ENCODE measurements at places on chromosomes 11 and 22.

DNA sequence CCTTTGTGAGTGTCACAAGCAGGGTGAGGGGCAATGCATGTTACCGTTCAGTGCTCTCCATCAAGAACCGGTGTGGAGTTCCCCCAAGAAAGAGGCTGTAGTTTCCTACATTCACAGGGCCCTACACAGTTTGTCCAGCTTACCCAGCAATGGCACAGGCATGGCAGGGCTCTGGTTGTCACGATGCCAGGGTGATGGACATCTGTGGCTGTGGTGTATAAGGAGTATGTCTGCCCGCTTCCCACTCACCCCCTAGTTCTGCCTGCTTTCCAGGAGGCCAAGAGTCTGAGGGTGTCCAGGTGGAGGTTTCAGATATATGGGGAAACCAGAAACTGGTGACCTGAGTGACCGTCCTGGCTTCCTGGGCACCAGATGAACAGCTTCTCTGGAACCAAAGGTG is 116.1 kb downstream of the PKNOX2 start:
- no peak for DNase-seq

- DNase-seq, result no peak
These were observed 2.9 kb downstream of the TCIRG1 start for GRCh38 chr11:68041617-68042218.

- DNase-seq, result no peak
These were observed 41.2 kb downstream of the MYEOV start for GRCh38 chr11:69335007-69335780.

GRCh38 chr22:21051831-21052400 is 6.2 kb downstream of the LRRC74B start:
- no peak for DNase-seq
